HT1080 (cell line): ENCODE measurements at places on chromosomes 4 and X.

- DNase-seq = peak; percentile 18
Observed at GRCh38 chr4:153785910-153786721, 2.8 kb downstream of the SFRP2 start.

GRCh38 chr4:153116291-153116680, 88.0 kb upstream of the TRIM2 start:
- no peak for DNase-seq

DNA sequence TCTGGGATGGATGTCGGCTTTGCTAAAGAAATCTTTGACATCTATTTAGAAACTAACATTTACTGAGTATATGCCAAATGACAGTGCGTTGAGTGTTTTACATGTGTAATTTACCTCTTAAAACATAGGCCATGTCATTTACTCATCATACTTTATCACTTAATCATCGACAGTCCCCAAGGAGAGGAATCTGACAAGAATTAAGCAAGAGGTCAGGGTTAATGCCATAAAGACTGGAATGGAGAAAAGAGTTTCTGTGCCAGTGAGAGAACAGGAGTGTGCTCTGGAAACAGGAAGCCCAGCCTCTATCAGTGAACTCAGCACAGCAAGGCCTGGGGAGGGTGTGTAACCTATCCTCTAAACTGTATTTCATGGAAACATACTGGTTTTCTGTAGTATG, 28.0 kb upstream of the AMOT start:
- DNase-seq = no peak

- DNase-seq = no peak
Observed at GRCh38 chr4:98748609-98749008, 90.2 kb upstream of the TSPAN5 start.

GRCh38 chrX:129115104-129115503, 408.2 kb downstream of the SMARCA1 start:
- DNase-seq = peak; percentile 39

DNA sequence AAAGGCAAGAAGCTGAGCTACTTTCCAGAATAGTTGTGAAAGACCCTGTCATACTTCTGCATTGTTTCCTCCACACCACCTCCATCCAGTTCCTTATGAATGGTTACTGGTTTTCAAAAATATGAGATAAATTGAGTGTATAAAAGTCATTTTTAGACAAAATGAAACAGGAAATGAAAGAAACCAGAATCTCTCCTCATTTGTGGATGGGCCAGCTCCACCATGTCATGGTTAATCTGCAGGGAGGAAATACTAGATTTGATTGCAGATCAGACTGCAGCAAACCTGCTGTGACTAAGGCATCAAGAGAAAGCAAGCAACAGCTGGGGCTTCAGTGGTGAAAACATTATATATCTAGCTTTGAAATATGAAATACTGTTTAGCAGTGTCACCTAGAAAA, 23.8 kb downstream of the F9 start:
- DNase-seq = no peak

GRCh38 chr4:72467633-72468032, 101.4 kb downstream of the ADAMTS3 start:
- DNase-seq = no peak

DNA sequence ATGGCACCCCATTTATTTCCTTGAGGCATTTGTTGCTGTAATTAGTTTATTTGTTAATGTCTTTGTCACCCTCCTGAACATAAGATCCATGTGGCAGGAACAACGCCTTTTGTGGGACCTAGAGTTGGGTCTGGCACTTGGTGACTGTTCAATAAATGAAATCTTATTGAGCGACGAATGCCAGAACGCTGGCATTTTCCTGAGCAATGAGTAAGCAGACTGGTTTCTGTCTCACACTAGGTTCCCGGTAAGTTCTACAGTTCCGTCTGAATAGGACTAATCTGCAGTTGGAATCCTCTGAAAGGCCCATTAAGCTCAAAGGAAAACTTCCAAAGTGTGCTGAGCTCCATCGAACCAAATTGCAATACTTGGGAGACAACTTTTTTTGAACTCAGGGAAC, 49.2 kb downstream of the GATB start:
- DNase-seq = no peak

GRCh38 chr4:141375855-141376254, 155.2 kb downstream of the ZNF330 start:
- peak; percentile 95 for DNase-seq

- DNase-seq = no peak
Observed at GRCh38 chrX:3581609-3582108, 131.8 kb downstream of the PRKX start.

- peak; percentile 83 for DNase-seq
Observed at GRCh38 chr4:113384600-113384999, 335.1 kb downstream of the ANK2 start.

DNA sequence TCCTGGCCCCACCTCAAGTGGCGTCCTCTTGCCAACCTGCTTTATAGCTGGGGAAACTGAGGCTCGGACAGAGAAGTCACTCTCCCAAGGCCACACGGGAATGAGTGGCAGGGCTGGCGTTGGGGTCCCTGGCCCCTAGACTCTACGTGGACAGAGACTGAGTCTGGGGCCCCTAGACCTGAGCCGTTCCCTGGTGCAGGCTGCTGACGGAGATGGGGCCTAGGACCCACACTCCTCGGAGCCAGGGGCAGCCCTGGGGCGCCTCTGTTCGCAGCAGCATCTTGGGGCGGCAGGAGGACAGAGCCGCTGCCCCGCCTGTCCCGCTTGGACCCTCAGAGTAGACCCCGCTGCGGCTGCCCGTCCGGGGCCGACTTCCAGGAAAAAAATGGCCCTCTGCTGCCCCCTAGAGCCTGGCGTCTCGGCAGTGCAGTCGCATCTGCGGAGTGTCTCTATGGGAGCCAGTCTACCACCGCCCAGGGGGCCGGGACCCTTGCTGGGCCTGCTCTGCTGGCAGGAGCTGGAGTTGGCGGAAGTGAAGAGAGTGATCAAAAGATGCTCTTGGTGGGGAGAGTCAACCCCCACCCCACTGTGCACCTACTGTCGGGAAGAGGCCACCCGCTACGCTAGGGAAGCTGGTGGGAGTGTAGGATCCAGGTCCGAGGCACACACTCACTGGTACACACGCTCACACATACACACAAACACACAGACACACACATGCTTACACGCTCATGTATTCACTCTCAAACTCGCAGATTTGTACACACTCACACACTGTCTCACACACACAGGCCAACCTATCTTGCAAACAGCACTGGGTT, 220.1 kb downstream of the AFAP1 start:
- no peak for DNase-seq

- no peak for DNase-seq
Observed at GRCh38 chr4:55074386-55074785, 51.0 kb downstream of the KDR start.

GRCh38 chr4:107094976-107095375, 58.9 kb upstream of the DKK2 start:
- DNase-seq = no peak

DNA sequence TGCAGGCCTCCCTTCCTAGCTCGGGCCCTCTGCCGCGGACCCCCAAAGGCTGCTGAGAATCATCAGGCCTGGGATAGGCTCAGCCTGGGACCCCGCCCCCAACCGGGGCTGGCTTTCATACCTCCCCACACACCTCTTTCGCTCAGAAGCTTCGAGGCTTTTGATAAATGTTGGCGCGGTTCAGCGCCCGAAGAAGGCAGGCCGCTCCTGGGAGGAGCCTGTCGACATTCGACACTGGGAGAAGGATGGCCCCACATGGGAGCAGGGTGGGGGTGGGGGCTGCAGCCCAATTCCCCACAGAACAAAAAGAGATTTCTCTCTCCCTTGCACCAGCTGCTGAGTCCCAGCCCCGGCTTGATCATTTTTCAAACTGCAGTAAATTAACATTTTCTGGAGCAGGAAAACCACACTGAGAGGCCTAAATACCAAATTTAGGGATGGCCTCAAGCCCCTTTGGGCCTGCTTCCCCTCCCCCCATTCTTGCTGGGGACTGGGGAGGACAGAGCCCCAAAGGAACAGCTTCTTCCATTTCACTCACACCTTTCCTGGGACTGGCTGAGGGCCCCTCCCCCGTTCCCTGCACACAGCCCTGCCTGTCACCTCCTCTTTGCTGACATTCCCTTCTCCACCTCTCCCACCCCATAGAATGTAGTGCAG, 112.9 kb upstream of the PJA1 start:
- no peak for DNase-seq

DNA sequence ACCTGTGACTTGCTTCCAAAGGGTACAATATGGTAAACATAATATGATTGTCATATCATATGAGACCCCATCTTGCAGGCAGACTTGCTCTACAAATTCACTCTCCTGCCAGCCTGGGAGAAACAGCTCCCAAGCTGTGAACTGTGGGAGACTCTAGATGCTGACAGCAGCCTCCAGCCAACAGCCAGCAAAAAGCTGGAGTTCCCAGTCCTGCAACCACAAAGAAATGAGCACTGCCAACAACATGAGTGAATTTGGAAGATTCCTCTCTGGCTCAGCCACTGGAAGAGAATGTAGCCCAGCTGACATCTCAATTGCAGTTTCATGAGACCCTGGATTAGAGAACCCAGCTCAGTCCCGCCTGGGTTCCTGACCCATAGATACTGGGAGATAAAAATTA, 145.4 kb downstream of the QDPR start:
- no peak for DNase-seq

- no peak for DNase-seq
Observed at GRCh38 chr4:23942471-23942870, 52.6 kb upstream of the PPARGC1A start.

- peak; percentile 51 for DNase-seq
Observed at GRCh38 chr4:76545226-76545884, 110.3 kb downstream of the SHROOM3 start.

DNA sequence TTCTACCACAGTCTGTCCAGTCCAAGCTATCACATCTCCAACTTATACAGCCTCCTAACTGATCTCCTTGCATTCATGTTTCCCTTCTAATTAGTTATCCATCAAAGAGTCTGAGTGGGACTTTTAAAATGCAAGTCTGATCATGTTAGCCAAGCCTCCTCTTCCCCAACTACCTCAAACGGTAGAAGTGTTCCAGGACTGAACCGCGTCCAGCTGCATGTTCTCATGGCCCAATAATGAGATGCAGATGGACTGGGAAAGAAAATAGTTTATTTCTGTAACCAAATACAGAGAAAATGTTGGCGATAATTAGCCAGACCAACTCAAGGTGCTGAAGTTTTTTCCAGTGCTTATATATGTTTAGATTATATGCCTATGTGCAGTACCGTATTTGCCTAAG, 46.6 kb upstream of the PPP1R2C start:
- no peak for DNase-seq

DNA sequence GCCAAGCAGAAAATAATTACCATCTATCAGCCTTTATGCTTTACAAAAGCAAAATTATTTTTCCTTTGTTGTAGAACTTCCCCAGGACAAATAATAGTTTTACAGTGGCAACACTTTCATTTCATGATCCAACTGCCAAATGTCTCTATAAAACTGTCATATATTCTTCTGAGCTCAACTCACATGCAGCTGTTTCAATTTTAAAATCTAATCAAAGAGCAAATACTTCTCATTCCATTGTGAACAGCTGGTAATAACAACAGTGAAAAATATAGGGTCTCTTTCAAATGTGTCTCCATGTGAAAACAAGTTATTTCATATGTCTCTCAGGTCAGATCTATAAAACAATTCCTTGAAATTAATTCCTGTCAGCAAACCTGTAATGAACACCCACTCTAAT, 270.6 kb upstream of the SLC7A11 start:
- DNase-seq = no peak

DNA sequence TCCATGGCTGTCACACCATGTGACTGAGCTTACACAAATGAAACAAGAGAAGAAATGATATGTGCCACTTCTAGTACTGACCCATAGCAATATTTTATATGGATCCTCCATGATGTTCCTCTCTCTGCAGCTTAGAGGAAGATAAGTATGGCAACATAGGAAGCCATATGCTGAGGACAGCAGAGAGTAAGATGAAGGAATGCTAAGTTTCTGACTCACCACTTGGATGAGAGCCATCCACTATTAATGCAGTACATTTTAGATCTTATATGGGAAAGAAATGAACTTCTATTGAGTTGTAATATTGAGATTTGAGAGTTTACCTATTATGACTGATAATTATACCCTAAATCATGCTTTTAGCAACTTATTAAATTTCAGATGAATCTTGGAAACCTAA, 386.9 kb upstream of the MAOA start:
- DNase-seq = peak; percentile 1

- no peak for DNase-seq
Observed at GRCh38 chr4:18012807-18013462, 8.6 kb downstream of the LCORL start.

DNA sequence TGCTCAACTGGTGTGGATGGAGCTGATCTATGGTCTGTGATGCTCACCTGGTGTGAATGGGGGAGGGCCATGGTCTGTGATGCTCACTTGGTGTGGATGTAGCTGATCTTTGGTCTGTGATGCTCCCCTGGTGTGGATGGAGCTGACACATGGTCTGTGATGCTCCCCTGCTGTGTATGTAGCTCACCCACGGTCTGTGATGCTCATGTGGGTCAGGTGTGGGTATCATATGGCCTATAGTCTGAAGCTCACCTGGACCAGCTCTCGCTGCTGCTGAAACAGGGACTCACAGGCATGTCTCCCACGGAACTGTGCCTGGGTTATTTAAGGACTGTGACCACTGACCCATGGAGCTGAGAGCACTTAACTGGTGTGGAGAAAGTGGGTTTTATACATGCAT, 109.7 kb downstream of the CRLF2 start:
- no peak for DNase-seq

GRCh38 chr4:105748222-105748621, 39.6 kb downstream of the GSTCD start:
- DNase-seq = no peak

- DNase-seq = peak; percentile 98
Observed at GRCh38 chr4:169225058-169225751, 45.6 kb downstream of the SH3RF1 start.

DNA sequence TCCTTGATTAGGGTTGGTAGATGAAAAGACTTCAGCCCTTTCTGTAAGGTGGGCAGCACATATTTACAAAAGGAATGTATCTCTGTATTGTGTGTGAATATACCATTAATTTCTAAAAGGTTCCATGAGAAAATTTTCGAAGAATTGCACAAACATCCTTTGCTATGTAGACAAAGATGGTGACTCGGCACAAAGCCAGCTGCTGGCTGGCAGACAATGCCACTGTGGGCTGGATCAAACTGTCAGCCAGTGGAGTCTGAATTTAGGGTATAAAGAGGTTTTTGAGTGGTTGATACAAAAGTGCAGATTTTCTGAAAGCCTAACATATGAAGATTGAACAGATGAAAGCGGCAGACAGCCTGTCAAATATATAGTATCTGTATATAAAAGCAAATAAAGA, 5.6 kb upstream of the TXK start:
- DNase-seq = peak; percentile 33

GRCh38 chrX:97070346-97070745, 186.6 kb downstream of the RPA4 start:
- DNase-seq = no peak

DNA sequence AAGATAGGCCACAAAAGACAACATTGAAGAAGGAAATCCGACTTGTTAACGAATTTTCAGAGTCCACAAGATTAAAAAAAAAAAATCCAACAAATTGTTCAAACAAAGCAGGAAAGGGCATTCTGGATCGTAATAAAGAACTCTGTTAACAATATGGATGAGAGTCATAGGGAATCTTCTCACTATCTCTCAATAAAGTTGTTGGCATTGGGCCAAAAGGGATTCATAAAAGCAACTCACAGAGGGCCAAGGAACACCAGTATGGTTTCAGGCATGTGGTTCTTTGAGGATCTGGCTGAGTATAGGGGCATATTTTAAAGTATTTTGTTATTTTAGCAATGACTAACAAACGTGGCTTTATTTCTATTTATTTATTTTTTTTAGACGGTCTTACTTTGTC, 49.5 kb downstream of the SHISA3 start:
- no peak for DNase-seq
